Lung microvascular endothelial cell (primary cell): ENCODE measurements at places on chromosomes 11 and 22. TPM values are rescaled to one million over a fixed set of nuclear protein-coding genes. Genes with fewer than 3 reads are reported as not detected.

Gene MGAT3
- not detected in 2 replicates for total RNA-seq

Gene RAB30
- 6.9 and 8.9 TPM in 2 replicates for total RNA-seq

Gene CTSW
- total RNA-seq: 0.20 and 0.22 TPM in 2 replicates

DNA sequence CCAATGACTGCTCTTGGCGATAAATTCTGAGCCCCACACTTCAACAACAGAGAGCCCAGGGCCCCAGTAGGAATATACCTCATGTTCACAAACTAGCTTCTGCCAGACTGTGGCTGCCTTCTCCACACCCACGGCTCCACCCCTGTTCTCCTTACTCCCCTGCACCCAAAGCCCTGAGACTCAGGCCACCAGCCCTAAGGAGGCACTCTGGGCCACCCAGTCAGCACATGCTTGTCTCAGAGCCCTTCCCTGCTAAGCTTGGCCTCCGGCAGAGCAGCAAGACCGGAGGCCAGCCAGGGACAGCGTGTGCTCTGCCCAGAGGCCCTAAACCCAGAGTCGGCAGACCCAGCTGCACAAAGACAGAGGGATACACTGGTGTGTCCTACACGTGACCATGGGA lies 27.9 kb downstream of the SPATA19 start:
- DNase-seq: no peak

DNA sequence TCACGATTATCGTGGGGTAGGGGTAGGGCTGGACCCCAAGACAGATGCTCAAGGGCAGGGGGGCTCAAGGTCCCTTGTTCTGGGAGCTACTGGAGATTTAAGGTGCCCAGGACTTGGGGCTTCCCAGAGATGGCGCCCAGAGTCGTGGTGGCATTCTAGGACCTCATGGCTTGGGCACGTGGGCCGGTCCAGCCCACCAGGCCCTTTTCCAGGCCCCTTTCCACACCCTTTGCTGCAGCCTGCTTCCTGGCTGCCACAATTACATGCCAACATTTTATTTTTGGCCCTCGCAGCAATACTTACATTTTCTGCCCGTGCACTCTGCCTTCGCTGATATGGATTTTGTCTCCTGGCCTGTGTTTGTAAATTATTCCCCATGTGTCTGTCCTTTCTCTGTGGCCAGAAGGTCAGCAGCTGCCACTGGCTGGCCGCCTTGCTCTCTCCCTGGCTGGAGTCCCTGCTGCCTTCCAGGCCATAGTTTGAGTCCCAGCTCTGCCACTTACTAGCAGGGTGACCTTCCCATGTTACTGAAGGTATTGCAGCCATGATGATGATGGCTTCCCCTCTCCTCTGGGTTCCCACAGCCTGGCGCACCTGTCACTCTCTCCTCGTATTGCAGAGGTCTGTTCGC lies 11.2 kb downstream of the MB start:
- DNase-seq: no peak

GRCh38 chr11:1998290-1998689 lies 648 bp upstream of the H19 start:
- DNase-seq: no peak

- DNase-seq: no peak
These were observed 72.9 kb downstream of the TNRC6B start for GRCh38 chr22:40250608-40251007.

- DNase-seq: no peak
These were observed 49.6 kb downstream of the TTC17 start for GRCh38 chr11:43408277-43408676.

GRCh38 chr11:22635689-22636088 lies 10.1 kb upstream of the FANCF start:
- no peak for DNase-seq

DNA sequence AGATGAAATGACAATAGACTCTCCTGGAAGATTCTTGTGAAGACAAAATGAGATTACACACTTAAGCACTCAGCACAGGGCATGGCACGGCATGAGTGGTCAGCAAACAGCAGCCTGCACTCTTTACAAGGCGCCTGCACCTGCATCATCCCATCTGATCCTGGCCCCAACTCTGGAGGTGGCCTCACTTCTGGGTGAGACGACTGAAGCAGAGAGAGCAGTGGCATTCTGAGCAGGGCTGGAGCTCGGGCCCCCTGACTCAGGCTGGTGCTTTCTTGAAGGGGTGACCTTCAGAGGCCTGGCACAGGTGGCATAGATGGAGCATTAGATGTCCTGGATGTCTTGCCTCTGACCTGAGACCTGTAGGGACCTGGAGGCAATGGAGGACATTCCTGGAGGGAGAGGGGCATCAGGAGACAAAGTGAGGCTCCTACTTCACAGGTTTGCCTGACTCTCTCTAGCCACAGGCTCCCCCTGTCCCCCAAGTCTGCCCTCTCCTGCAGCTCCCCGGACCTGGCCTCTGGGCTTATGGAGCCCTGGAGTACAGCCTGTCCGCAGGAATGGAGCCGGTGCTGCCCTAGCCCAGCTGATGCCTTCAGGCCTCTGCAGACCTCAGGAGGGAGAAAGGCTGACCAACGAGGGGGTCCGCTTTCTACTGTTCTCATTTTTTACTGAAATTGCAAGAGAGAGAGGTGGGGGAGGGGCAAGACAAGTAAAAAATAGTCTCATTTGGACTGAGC lies 65.5 kb upstream of the THY1 start:
- DNase-seq: no peak
